ENCODE measurements at places on chromosomes 3 and 15.

GRCh38 chr3:62214850-62215249 lies 158.5 kb downstream of the FEZF2 start:
- no peak for DNase-seq

DNA sequence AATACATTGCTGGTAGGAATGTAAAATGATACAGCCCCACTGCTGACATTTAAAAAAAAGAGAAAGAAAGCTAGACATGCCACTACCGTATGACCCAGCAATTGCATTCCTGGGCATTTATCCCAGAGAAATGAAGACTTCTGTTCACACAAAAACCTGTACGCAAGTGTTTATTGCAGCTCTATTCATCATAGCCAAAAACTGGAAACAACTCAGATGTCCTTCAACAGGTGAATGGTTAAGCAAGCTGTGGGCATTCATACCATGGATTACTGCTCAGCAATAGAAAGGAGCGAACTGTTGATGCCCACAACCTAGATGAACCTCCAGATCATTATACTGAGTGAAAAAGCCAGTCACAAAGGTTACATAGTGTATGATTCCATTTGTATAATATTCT lies 132.5 kb downstream of the MAP2K5 start:
- no peak for DNase-seq

GRCh38 chr3:40417845-40418543 lies 31.0 kb downstream of the ENTPD3 start:
- DNase-seq, result no peak

- no peak for DNase-seq
Measured at GRCh38 chr3:158086776-158087175, 19.4 kb downstream of the SHOX2 start.

- DNase-seq, result no peak
Measured at GRCh38 chr3:134020135-134020680, 9.5 kb downstream of the SLCO2A1 start.

DNA sequence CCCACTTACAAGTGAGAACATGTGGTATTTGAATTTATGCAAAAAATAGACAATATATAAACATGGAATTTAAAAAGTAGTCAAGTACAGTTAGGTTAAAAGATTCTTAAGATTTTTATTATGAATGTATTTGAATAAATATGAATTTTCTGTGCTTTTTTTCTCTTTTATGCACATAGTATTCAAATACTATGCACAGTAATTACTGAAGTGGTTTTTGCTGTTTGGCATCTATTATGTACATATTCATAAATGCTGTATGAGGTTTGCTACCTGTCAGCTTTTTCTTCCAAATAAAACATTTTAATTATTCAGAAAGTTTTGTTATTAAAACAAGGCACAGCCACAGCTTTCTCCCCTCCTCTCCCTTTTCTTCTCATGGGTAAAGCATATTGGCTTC lies 1272.7 kb downstream of the NSUN3 start:
- DNase-seq, result no peak

DNA sequence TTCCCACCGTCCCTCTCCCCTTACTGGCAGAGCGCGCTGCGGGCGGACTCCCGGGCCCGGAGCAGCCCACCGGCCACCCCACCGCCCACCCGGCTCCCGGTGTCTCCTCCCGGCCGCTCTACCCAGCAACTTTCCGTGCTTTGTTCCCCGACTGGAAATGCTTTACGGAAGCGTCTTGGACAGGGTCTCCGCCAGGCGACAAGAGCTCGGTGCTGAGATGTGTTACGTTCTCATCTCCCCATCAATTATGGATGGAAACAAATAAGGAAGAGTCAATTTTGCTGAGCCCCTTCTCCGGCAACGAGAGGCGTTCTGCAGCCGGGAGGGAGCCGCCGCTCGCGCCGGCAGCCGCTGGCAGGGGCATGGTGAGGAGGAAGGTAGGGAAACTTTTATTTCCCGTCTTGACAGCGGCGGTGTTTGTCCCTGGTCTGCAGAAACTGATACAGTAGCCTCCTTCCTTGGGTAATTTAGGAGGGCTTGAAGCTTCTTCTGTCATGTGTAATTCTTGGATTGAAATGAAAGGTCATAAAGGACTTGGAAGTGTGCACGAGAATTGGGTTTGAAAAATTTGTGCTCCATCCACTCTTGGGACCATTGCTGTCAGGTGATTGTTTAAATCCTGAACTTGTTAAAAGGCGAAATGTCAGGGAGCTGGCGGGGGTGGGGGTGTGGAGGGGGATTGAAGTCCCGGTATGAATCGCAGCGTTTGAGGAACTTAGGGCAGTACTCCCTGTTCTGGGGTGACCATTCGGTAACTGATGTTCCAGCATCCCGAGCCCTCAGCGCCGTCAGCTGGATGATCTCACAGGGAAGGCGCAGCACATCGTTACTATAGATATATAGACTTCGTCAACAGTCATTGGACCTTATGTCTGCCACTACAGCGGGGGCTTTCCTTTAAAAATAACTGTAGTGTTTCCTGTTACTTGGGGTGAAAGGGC lies 1.5 kb downstream of the SEMA6D start:
- no peak for DNase-seq
